DMS79 treated with DMSO at 0.1 percent for 48 hours (cell line): ENCODE measurements at places on chromosomes 12 and 14.

DNA sequence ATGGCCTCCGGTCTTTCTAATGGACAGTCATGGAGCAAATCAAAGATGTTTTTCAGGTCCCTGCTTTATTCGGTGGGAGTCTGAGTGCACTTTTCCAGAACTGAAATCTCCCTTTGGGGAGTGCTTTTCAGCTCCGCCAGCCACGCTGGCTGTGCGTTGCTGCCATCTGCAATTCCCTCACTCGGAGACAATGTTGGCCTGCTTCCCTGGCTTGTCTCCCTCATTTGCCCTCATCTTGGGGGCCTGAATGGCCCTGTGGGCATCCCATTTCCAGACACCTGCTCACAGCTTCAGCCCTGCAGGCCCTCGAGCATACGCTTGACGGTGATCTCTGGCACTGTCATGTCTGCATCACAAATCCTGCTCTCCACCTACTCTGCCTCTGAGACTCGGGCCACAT, 103.8 kb downstream of the CCDC92 start:
- no peak for DNase-seq

DNA sequence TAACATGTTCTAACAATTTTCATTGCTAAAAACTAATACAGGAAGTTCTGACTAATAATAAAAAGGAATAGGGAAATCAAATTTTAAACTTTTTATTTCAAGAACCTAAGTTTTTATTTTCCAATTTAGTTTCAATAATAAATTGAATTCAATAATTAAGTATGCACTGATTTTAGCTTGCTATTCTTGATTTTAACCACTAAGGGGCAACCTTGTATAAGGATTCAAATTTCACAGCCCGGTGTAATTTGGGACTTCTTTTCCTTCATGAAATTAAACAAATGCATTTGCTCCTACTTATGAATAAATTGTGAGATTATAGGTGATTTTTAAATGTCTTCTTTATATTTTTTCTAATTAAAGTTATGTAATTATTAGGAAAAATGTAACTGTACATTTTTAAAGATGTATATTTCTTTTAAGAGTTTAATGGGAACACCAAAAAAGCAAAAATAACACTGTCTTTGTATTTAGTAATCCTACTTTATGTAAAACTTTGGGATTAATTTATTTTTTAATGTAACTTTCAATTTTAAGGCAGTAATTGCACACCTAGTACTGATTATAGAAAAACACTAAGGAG, 241.4 kb upstream of the PDZRN4 start:
- DNase-seq = peak; percentile 18

DNA sequence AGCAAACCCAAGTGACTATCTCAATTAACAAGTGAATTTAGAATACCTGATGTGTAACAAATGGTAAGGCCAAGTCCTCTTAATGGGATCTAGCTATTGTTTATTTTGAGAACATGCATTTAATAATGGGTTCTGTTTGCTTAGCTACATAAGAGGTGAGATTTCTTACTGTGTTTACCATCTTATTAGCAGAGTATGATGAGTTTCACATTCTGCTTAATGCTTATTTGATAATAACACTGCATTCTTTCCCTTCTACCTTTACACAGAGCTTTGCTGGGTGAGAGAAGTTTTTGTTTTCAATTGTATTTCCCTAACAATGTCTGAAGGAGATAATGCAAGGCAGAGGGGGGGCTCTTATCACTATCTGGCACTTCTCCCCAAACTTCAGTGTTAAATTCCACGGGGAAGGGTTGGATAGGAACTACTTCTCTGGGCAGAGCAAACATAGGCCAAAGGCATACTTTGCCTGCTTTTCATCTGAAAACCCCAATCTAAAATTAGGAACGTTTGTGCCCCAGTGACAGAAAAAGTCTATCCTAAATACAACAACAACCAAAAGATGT, 129.0 kb upstream of the ATXN7L3B start:
- DNase-seq = no peak

- DNase-seq = no peak
These were observed 21.4 kb downstream of the SYNE3 start for GRCh38 chr14:95495076-95495475.

- no peak for DNase-seq
These were observed 387.0 kb upstream of the GARIN6 start for GRCh38 chr12:99260456-99260996.

DNA sequence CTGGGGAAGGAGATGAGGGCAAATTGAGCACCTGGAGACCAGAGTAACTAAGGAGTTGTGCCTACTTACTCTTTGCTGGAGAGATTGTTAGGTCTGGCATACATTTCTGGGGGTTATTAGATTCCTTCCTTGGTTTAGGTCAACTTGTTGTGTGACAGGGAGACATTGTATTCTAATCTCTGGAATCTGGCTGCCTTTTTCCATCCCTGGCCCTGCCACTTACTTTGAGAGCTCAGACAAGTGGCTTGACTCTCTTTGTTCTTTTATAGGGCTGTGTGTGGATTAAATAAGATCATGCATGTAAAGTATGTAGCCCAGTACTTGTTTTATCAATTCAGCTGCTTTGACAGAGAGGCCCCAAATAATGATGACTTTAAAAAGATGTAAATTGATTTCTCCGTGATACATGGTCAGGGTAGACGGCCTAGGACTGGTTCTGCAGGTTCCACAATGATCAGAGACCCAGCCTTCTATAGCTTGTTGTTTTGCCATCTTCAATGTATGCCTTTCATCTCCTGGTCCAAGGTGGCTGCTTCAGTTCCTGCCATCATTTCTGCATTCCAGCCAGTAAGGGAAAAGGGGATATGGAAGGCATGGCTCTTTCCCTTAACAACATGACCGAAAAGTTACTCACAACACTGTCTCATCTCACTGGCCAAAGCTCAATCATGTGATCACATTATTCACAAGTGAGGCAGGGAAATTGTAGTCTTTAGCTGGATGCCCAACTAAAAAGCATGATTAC, 72.6 kb downstream of the CHST11 start:
- DNase-seq = peak; percentile 51

DNA sequence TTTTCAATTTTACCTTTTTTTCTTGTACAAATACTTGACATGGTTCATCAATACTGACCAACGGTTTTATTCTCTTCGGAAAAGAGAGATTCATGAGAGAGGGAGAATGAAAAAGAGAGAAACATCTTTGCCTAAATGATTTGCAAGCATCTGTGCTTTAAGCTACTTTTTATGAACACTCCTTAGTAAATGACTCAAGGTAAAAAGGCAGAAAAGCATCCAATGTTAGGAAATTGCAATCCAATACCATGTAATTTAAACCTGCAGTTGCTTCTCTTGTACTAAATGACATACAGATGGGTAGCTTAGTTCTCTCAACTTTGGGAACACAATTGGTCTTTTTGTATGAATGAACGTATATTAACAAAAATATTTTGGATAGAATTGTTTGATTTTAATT, 46.1 kb downstream of the MSRB3 start:
- DNase-seq = no peak

- DNase-seq = no peak
These were observed 10.6 kb upstream of the VWF start for GRCh38 chr12:6135071-6135470.

DNA sequence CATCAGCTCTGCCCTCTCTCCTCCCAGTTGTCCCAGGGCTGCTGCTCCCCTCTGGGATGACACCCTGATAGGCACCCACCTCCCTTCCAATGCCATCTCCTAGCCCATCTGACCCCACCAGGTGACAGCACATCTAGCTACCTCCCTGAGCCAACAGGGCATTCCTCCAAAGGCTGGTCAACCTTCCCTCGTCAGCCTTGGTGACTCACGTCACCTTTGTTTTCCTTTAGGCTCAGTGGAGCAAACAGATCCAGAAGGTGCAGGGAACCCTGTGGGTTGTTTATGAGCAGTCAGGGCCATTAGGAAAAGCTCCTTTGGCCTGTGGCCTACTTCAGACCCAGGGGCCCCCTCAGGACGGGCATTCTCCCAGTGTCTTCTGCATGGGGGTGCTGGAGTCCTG, 32.4 kb downstream of the PIGH start:
- DNase-seq = no peak

DNA sequence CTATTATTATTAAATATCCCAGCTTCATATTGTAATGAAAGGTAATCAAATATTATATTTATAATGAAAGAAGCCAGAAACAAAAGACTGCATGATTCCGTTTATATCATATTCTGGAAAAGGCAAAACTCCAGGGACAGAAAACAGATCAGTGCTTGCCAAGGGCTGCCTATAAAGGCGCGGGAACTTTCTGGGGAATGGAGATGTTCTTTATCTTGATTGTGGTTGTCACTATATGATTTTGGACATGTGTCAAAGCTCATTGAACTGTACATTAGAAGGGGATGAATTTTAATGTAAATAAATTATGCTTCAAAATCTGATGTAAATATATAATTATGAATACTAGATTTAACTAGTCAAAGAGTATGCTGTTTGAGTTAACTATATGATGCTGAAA, 115.4 kb upstream of the KRAS start:
- no peak for DNase-seq

DNA sequence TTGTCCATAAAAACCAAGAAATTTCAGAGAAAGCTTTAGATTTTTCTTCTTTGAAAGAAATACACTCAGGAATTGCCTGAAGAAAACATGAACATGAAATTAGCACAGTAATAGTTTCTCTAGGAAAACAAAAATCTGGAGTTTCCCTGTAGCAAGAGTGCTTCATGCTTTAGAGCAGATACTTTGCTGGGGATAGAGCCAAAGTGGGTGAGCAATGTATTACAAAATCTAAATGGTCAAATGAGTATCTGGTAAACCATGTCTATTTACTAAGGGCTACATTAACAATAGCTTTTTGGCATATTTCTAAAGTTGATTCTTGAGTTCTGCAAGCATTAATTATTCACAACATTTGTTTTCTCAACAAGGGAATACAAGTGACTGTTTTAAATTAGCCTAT, 26.2 kb downstream of the AVPR1A start:
- DNase-seq = no peak

GRCh38 chr12:131487388-131488124, 223.3 kb upstream of the SFSWAP start:
- DNase-seq = peak; percentile 84

DNA sequence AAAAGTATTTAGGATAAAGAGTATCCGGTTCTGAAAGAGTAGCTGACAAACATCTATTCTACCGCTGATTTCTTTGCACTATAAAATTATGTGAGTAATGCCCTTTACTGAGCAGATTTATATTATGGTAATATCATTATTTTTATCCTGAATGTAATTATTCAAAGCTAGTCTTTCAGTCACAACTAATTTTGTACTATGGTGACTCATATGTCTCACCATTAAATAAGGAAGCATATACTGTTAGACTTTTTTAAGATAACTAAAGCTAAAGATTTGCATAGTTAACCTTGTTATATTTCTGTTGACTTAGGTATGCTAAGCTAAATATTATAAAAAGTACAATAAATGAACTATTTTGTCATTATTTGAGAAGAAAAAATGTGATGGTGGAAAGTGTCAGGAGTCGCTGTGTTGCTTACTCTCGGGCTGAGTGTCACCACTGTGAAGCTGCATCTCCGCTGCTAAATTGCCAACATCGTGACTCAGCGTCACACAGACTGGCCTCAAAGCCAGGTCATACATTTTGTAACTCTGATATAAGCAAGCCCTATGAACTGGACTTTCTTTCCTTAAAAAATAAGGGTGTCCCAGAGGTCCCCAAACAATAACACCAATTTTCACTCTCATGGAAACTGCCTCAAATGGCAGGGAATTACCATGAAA, 69.1 kb upstream of the SSTR1 start:
- DNase-seq = no peak

GRCh38 chr14:99512571-99513182, 31.5 kb downstream of the CCNK start:
- no peak for DNase-seq

DNA sequence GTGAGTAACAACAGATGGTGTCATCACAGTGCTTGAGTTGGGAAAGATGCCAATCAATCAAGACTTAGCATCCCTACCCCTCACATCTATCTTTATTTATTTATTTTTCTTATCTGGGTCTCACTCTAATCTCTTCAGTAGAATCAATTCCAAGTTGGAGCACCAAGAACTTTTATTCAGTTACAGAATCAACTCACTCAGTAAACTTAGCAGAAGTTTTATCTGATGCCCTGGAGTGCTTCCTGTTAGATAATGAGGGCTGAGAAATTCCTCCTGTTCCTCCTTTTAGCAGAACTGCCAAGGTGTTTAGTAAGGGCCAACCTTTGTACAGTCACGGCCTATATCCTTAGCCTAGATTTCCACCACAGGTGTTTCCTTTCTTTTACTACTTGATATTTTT, 11.3 kb upstream of the SLC5A8 start:
- DNase-seq = no peak

- no peak for DNase-seq
These were observed 243.0 kb upstream of the PDE3A start for GRCh38 chr12:20125276-20125798.

GRCh38 chr14:72545411-72546311, 348.2 kb downstream of the DPF3 start:
- DNase-seq = no peak

DNA sequence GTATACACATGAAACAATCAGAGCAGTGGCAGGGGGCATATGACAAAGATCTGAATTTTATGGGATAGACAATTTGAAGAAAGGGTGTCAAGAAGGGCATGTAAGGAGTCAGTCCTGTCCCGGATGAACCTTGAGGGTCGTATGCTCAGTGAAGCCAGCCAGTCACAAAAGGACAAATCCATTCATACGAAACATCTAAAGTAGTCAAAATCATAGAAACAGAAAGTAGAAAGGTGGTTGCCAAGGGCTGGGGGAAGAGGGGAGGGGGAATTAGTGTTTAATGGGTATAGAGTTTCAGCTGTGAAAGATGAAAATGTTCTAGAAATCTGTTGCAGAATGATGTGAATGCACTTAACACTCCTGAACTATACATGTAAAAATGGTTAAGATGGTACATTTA, 157.5 kb downstream of the TGFB3 start:
- peak; percentile 28 for DNase-seq

GRCh38 chr14:67553547-67553946, 20.5 kb downstream of the PLEKHH1 start:
- DNase-seq = no peak

- DNase-seq = no peak
These were observed 298.6 kb upstream of the NOVA1 start for GRCh38 chr14:26896447-26896846.

DNA sequence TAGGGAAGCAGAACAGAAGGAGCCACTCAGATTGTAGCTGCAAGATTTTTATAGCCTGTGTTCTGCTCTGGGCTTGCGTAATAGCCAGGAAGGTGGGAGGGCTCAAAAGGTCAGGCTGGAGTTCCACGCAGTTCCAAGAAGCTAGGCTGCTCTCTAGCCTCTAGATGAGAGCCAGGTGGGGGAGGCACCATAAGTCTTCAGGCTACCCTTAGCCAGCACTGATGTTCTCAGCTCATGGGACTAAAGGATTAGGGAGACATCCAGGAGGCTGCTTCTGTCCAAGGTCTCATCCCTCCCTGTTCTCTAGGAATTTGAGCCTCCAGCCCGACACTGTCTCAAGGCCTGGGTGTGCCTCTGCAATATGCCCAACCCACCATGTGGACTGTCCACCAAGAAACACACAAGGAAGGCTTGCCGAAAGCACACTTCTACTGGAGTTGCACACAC, 1.7 kb downstream of the LMBR1L start:
- no peak for DNase-seq

DNA sequence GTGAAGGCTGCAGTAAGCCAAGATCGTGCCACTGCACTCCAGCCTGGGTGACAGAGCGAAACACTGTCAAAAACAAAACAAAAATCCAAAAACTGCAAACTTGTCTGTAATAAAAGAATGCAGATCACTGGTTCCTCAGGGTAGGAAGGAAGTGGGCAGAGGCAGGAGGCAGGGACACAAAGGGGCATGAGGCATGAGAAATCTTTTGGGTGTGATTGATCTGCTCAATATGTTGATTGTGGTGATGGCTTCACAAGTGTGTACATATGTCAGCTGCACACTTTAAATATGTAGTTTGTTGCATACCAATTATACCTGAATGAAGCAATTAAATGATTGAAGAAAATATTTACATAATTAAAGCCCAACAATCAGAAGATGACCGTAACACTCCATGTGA, 117.6 kb downstream of the CMAS start:
- DNase-seq = no peak
